ENCODE measurements at places on chromosomes 1 and 21. TPM values are rescaled to one million over a fixed set of nuclear protein-coding genes. Genes with fewer than 3 reads are reported as not detected.

- no peak for DNase-seq
Measured at GRCh38 chr1:231194843-231195516, 33.1 kb downstream of the TRIM67 start.

DNA sequence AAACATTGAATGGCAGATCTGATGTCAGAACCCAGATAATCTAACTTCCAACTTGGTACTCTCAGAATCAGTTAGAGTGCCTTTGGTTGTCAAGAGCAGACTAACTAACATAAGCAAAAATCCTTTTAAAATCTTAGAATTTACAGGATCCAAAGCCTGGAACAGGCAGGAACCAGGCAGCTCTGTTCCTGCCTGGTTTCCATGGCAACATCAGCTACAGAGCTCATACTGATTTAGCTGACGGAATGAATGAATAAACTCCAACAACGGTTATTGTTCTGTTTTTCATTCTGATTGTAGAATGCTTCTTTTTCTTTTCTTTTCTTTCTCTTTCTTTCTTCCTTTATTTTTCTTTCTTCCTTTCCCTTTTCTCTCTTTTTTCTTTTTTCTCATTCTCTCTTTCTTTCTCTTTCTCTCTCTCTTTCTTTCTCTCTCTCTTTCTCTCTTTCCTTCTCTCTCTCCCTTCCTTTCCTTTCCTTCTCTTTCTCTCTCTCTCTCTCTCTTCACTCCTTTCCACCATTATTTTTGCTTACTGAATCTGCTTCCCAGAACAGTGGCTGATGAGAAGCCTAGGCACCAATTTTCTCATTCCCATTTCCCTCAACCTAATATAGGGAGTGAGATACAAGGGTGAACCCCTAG, 121.6 kb downstream of the RGS7 start:
- no peak for DNase-seq

- no peak for DNase-seq
Measured at GRCh38 chr1:74693473-74693872, 19.9 kb upstream of the ERICH3 start.

- DNase-seq = no peak
Measured at GRCh38 chr1:155890251-155890650, 20.9 kb downstream of the RIT1 start.

FLG gene
- not detected for polyA plus RNA-seq
